ENCODE measurements at places on chromosomes 13 and 19.

- DNase-seq: no peak
- H3K27me3 ChIP-seq: no peaks in the 10 kb centered on the region
- peaks cover 43% of the 10 kb centered on the region for H3K36me3 ChIP-seq
- peak overlapping the region; percentile 33 for H3K27ac ChIP-seq
These were observed 4.9 kb downstream of the MBNL2 start for GRCh38 chr13:97226788-97227627.

DNA sequence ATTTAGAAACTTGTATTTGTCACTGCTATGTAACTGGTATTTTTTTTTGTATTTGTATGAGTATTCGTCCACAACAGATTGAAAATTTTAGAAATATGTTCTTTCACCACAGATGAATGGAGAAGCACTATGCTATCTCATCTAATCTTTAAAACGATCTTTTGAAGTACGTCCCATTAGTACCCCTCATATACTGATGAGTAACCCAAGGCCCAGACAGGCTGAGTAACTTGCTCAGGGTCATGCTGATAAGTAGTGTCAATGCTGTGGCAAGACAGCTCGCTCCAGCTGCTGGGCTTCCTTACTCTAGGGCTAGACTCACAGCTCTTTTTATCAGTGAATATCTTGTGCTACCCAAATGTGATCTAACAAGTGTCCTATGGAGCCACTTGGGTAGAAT, 154.2 kb downstream of the SUCLA2 start:
- no peak overlapping the region for H3K4me3 ChIP-seq
- H3K27me3 ChIP-seq: no peaks in the 10 kb centered on the region
- no peaks in the 10 kb centered on the region for H3K4me1 ChIP-seq
- no peak overlapping the region for H3K27ac ChIP-seq
- H3K36me3 ChIP-seq: no peaks in the 10 kb centered on the region

GRCh38 chr13:77492982-77493381, 42.5 kb upstream of the SCEL start:
- H3K27ac ChIP-seq: no peak overlapping the region
- H3K36me3 ChIP-seq: no peaks in the 10 kb centered on the region
- peak; percentile 7 for DNase-seq
- H3K4me3 ChIP-seq: no peak overlapping the region
- no peaks in the 10 kb centered on the region for H3K27me3 ChIP-seq

DNA sequence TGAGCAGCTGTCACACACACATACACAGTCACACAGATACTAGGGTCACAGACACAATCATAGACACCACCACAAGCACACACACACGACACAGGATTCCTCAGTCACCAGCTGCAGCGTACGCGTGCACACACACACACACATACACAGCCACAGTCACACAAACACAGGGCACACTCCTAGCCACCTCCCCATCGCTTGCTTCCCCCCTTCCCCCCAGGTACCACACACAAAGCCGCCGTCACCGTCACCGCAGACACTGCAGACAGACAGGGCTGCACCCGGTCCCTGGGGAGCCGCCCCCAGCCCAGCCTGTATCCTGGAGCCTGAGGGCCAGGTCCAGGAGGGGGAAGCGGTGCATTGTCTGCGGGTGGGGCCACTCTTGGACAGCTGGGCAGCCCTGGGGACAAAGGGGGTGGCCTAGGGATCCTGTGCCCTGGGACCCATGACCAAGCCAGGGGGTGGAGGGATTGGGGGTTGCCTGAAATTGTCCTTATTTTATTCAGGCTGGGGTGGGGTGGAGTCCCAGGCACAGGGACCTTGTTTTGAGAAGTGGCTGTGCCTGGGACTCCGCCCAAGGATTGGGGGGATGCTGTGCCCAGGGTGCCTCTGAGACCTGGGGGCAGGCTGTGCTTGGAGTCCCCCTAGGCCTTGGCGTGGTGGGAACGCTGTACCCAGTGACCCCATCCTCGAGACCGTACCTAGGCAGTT, 957 bp downstream of the NUMBL start:
- no peaks in the 10 kb centered on the region for H3K27me3 ChIP-seq
- peaks cover 44% of the 10 kb centered on the region for H3K36me3 ChIP-seq
- no peak overlapping the region for H3K27ac ChIP-seq
- no peak for DNase-seq
- no peak overlapping the region for H3K4me3 ChIP-seq

DNA sequence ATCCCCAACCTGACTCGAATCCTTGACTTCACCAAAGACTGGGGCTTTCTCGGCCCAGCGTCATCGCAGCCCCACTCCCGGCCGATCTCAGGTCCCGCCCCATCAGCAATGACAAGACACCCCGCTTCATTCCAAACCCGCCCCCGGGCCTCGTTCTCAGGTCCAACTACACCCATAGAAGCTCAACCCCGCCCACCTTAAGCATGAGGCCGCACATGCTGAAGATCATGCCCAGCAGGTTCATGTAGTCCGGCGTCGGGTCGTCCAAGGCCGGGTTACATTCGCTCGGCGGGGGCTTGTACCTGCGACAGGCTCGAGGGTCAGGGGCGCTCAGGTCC, 2.3 kb downstream of the WDR83 start:
- H3K4me1 ChIP-seq: peaks cover 8% of the 10 kb centered on the region
- peak overlapping the region; percentile 88 for H3K4me3 ChIP-seq
- H3K27me3 ChIP-seq: no peaks in the 10 kb centered on the region
- peak; percentile 28 for DNase-seq
- peak overlapping the region; percentile 95 for H3K27ac ChIP-seq
